ENCODE measurements at places on chromosomes 12 and 14.

GRCh38 chr12:49793620-49794019, 34.6 kb downstream of the NCKAP5L start:
- no peak for DNase-seq

GRCh38 chr14:89848165-89848564, 106.4 kb downstream of the EFCAB11 start:
- no peak for DNase-seq

DNA sequence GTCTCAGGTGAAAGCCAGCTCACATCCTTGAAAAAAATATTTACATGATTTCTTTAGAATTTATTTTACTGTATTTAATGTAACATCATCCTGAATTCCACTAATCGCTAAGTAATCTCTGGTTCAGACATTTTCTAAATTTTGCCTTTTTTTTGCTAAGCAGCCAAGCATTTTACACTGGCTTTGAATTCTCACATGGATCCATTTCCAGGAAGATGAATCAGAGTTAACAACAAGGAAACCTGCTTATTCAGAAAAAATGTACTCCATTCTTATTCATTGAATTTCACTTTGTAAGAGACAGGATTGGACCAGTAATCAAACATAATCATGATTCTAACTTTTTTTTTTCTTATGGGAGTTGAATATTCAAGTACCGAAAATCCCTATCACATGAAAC, 1785.1 kb upstream of the FLRT2 start:
- no peak for DNase-seq

DNA sequence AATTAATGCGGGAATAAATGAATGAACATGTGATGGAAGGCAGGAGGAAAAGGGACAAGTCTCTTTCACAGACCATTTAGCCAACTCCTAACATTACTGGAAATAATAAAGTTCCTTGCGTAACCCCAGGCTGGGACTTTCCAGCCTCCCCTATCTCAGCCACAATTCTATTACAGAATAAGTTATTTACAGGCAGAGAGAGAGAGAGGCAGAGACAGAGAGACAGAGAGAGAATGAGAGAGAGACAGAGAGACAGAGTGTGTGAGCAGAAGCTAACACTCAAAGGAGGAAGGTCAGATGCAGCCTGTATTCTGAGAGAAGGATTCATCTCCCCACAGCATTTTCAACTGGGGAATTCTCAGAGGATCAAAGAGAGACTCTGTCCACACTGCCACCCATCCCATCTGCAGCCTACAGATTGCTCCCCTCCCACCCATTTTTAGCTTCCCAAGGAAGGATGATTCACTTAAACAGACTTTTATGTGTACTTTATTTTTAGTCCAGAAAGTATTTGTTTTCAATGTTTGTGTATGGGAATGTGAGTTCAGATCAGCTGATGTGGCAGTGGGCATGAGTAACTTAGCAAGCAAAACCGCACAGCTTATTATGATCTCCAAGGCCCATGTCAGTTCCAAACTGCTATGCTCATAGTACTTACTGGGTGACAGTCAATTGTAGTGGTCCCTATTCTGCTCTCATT, 165.7 kb downstream of the CAND1 start:
- peak; percentile 99 for DNase-seq

DNA sequence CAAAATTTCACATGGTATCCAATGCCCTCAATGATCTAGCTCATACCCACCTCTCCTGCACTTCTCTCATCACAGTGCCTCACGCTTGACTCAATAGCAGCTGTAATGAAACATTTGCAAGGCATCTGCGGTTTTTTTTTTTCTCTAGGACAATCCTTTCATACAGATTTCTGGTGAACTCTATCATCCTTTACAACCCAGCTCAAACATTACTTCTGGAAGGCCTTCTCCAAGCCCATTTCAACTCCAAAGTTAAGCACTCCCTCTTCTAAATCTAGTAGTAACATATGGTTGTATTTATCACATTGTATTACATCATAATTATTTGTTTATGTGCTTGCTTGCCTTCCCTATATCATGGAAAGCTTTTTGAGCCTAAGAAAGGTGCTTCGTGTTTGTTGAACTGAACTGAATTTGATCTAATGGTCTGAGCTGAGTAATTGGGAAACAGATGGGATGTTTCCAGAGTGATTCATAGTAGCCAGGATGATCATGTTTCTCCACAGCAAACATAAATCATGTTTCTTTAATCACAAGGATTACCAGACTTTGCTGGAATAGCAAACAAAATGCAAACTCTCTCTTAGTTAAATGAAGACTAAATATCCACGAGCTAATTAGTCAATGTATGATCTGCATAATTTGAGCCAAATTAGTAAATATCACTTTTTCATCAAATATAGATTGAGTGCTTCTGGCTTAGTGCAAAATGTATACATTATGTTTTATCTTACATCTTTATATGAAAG, 14.3 kb downstream of the CFL2 start:
- DNase-seq = peak; percentile 92

- DNase-seq = peak; percentile 75
Measured at GRCh38 chr14:99274346-99275221, 2.6 kb upstream of the BCL11B start.

- DNase-seq = no peak
Measured at GRCh38 chr12:57431654-57432188, 878 bp upstream of the R3HDM2 start.

GRCh38 chr12:67472539-67472938, 176.0 kb upstream of the DYRK2 start:
- no peak for DNase-seq

DNA sequence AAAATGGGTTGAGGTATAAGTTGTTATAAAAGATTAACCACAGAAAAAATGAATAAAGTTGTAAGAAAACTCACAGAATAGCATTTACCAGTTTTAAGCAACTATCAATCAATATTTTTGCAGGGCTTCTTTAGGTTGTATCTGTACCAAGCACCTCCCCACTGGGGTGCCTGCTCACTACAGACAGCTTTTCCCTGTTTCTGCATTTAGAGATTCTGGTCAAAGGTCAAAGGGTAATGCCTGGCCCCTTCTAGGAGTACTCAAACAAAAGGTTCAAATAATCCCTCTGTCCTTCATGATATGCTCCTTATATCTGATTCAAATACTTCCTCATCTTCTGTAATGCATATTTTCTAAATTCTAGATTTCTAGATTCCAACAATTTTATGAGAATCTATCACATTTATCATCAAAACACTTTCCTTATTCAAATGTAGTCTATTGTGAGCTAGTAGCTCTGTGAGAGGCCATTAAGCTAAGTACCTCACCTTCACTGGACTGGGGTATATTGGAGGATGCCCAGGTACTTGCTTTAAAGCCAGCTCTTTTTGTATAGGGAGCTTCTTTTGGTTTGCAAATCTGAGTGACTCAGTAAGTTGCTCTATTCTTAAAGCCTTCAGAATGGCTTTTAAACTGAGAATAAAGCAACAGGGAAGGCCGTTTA, 120.7 kb upstream of the PTPRB start:
- DNase-seq = no peak

All from astrocyte (in vitro differentiated cells and primary cell).